ENCODE measurements at places on chromosomes 4 and X. TPM values are rescaled to one million over a fixed set of nuclear protein-coding genes. Genes with fewer than 3 reads are reported as not detected.

AR gene
- polyA plus RNA-seq, result 4.0 TPM

TEX13C gene
- not detected for polyA plus RNA-seq

GDPD2 gene
- polyA plus RNA-seq, result 1.1 TPM

PCDH10 gene
- polyA plus RNA-seq, result 6.0 TPM

DCLK2 gene
- 11.3 TPM for polyA plus RNA-seq

VGLL1 gene
- polyA plus RNA-seq, result 10.3 TPM

DCAF12L1 gene
- polyA plus RNA-seq, result 8.8 TPM

LRCH2 gene
- 12.7 TPM for polyA plus RNA-seq

TMEM271 gene
- not detected for polyA plus RNA-seq

TRIM61 gene
- 4.3 TPM for polyA plus RNA-seq

MAGEA12 gene
- polyA plus RNA-seq, result not detected

CORIN gene
- polyA plus RNA-seq, result 5.2 TPM

PLP2 gene
- 37.7 TPM for polyA plus RNA-seq

SOD3 gene
- polyA plus RNA-seq, result 8.8 TPM

GAGE12H gene
- polyA plus RNA-seq, result not detected

JAKMIP1 gene
- 0.10 TPM for polyA plus RNA-seq

RPGR gene
- 15.1 TPM for polyA plus RNA-seq

GABRA4 gene
- 0.04 TPM for polyA plus RNA-seq

HTN1 gene
- not detected for polyA plus RNA-seq

MAGEA10 gene
- polyA plus RNA-seq, result 0.08 TPM

P2RY8 gene
- 1.5 TPM for polyA plus RNA-seq

FOXR2 gene
- polyA plus RNA-seq, result not detected

All from right renal cortex interstitium (tissue), 3 donors.